DMS53 (cell line): ENCODE measurements at places on chromosomes 3 and 15.
A peak's percentile ranks its signal among the peaks of the same experiment; 100 is the strongest.

DNA sequence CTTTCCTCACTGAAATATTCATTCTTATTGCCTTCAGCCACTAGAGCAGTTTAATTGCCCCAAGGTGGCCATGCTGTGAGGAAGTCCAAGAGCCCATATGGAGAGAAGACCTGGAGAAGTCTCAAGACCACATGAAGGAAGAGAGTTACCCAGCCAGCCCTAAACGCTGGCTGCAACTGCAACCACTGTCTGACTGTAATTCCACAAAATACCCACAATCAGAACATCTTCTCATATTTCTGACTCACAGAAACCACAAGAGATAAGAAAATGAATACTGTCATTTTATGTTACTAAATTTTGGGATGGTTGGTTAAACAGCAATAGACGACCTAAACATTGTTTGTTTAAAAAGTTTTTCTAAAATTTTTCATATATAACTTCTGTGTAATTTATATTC, 14.7 kb upstream of the SST start:
- DNase-seq = no peak

DNA sequence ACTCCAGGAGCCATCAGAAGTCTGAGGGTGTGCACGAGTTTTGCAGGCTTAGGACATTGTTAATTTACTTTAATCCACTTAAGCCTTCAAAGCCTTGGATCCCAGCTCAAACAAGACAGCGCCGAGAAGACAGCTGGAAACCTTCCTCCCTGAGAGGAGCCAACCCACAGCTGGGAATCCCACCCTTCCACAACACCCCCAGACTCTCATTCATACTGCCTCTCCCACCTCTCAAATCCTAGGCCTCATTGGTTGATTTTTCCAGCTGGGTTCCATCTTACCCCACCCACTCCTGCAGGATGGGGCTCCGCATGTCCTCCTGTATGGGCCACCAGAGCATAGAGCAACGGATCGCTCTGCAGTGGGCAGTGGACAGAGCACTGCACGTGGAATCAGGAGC, 80.4 kb downstream of the SEMA5B start:
- DNase-seq = no peak

- DNase-seq = no peak
These were observed 19.0 kb upstream of the CLEC3B start for GRCh38 chr3:45007091-45007490.

DNA sequence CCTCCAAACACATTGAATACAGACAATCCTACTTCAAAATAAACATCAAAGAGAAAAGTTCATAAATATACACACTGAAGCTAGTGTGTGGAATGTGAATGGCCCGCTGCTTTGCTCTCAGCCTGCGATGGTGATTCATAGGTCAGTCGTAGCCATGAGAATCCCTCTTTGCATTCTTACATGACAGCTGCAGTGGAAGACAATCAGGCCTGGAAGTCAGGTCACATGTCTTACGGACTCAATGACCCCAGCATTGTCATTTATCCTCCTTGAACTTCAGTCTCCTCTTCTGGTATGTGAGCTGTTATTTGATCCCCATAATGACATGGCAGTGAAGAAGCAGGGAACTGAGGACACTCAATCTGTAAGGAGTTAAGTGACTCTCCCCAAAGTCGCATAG, 217.8 kb upstream of the EOMES start:
- DNase-seq = peak; percentile 3

DNA sequence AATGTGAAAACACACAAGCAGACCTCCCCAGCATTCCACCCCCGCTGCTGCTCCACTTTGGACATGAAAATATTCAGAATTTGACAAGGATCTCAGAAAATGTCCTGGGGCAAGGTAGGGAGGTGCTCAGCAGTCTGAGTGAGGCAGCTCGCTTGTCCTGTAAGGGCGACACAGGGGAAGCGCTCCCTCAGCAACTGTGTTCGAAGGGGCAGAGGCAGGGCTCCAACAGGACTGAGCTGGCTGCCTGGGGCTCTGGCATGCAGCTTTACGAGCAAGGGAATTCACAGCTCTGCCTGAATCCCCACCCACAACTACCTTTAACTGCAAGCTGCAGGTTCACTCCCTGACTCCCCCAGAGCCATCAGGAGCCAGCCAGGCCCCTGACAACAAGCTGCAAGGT, 287.0 kb upstream of the LYSMD4 start:
- no peak for DNase-seq

GRCh38 chr3:78848392-78849288, 919.2 kb downstream of the ROBO1 start:
- DNase-seq = peak; percentile 72

DNA sequence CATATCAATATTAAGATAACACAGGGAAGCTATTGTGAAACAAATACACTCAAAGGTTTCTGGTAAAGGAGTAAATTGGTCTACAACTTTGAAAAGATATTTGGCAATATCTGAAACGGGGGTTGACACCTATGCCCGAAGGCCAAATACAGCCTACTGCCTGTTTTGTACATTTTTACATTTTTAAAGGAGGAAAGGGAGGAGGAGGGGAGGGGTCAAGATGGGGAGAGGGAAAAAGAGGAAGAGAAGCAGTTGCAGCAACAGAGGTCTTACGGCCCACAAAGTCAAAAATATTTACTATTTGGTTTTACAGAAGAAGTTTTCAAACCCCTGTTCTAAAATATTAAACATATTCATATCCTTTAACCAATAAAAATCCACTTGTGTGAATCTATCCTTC, 94.2 kb downstream of the FMN1 start:
- no peak for DNase-seq

DNA sequence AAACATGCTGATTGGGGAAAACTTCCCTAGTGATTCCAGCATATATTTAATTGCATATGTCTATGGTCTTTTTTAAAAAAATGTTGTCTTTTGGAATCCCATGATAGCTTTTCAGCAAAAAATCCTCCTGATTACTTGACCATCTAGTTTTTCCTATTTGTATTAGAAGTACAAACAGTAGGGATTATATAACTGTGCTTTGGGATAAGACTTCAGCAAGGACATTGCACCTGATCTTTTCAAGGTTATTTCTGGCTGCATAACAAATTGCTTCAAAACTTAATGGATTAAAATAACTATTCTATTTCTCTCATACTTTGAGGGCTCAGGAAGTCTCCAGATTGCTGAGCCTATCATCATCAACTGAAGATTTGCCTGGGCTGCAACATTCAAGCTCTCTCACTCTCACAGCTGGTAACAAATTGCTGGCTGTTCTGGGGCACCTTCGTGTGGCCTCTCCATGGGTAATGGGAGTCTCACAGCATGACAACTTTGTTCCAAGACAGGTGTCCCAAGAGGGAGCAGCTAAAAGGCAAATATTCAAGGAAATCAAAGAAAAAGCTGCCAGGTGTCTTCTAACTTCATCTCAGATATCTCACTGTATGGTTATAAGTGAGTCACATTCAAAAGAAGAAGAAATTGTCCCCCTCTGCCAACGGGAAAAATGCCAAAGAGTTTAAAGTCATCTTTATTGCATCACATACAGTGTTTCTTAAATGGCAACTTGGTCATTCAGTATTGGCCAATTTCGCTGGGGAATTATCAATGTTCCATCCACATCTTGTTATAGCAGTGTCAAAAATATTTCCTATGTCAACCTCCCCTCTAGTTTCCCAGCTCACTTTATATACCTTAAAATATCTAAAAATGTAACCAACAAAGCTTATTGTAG, 644.5 kb upstream of the GRM7 start:
- no peak for DNase-seq

GRCh38 chr3:63980019-63980418, 43.3 kb downstream of the PSMD6 start:
- no peak for DNase-seq

- no peak for DNase-seq
These were observed 227.7 kb upstream of the TOPAZ1 start for GRCh38 chr3:44013967-44014366.
